Esophagus squamous epithelium (tissue), 5 donors: ENCODE measurements at places on chromosomes 12 and 14.
A peak's percentile ranks its signal among the peaks of the same experiment; 100 is the strongest.

- no peak for DNase-seq
Observed at GRCh38 chr12:4289231-4289878, 15.8 kb downstream of the CCND2 start.

DNA sequence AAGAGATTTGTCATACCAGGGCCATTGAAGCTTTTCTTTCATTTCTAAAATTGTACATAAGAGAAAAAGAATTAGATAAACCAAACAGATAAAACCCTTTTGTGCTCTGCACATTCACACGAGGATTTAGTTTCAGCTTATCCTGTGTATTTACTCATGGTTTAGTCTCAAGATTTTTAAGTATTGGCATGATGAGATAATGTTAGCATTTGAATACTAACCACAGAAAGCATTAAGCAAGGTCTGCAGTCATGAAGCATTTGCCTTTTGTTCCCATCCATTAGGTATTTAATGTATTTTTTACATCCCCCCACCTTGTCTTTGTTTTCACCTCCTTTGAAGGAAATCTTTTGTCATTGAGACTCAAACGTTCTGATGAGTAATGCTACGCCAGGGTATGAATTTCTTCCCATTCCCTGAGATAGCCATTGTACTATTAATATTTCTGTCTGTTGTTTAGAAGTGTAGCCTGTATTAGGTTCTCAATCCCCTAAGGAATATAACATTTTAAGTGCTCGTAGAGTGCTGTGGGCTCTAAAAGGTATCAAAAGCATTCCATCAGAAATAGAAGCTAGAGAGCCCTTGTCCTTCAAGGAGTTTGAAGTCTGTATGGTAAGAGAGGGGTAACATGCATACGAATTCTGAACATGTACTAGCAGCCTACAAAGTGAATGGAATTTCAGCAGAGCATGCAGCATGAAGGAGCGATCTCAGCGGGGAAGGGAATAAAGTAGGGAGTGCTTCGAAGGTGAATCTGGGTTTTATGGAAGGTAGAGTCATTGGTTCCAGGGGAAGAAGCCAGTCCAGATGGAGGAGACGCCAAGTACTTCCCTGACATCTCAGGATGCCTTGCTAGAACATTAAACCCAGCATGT lies 22.3 kb downstream of the CRADD start:
- no peak for DNase-seq

DNA sequence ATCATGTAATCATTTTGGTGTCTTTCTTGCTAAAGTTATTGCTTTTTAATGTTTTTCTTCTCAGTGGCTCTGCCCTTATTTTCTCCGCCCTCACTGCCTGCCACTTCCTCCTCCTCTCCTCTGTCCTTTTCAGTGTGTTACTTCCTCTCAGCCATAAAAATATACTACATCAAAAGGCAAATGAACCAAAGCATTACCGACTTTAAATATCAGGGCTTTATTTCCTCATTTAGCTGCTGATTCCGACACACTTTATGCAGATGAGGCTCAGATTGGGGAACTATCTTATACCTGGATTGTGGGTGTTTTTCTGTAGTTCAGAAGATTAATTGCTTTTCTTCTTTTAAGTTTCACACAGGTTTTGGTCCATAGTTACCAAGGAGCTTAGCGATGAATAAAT lies 118.1 kb downstream of the CMAS start:
- no peak for DNase-seq

- no peak for DNase-seq
Observed at GRCh38 chr12:56632701-56633467, 2.8 kb upstream of the BAZ2A start.

DNA sequence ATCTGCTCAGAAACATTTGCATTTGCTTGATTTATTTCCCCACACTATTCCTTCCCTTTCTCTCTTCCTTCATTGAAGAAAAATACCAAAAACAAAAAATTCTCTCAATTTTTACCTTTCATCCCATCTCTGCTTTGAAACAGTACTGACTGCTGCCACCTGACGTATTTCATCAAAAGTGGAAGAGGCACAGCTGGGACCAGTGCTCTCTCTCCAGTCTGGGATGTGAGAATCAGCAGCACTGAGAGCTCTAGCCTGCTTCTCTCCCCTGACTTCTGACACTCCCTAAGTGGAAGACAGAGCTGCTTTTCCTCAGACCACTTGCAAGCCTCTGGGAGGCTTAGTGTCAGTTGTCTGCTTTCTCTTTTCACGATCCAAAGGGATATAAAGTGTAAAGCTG lies 36.9 kb downstream of the TTLL5 start:
- no peak for DNase-seq

DNA sequence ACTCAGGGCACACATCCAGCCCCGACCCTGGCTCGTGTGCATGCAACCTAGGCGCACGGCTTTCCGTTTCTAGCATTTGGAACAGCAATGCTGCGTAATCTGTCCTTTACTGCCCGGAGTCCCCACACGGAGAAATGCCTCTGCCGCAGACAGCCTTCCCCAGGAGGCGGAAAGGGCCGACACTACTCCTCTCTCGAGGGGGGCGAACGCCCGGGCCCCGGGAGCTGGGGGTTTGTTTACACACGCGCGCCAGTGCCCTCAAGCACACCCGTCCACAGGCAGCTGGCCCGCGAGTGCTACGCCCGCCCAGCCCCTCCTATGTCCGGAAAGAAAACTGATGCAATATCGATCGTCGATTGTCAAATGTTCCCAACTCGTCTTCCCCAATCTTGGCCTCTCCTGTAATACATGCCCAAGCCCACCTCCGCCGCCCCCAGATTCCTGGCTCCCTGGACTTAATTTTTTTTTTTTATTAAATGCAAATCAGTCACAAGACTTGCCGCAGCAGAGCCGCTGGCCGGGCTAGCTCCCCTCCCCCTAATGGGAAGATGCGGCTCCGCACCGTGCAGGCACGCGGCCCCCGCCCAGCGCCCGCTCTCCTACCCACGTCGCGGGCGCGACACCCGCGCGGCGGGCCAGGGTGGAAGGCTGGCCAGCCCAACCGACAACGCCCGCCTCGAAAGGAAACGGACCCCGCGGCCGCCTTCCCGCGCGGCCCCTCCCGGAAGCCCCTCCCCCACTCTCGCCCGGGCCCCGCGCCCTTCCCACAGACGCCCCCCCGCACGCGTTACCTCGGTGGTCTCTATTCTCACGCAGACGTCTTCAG lies 642 bp downstream of the SLC38A2 start:
- peak; percentile 50 for DNase-seq

- no peak for DNase-seq
Observed at GRCh38 chr14:58151133-58152013, 640 bp downstream of the ARMH4 start.

GRCh38 chr14:74934476-74935359 lies 11.7 kb upstream of the RPS6KL1 start:
- no peak for DNase-seq

DNA sequence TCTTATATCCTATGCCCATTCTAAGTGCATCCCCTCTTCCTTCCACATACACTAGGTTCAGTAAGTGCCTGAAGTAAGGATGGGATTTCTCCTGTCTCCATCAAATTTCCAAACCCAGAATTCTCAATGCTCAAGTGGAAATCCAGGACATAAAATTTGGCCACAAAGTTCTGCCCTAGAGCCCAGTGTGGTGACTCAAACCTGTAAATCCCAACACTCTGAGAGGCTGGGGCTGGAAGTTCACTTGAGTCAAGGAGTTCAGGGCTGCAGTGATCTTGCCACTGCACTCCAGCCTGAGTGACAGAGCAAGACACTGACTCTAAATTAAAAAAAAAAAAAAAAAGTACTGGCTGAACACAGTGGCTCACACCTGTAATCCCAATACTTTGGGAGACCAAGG lies 4.5 kb upstream of the ARF3 start:
- DNase-seq = no peak

DNA sequence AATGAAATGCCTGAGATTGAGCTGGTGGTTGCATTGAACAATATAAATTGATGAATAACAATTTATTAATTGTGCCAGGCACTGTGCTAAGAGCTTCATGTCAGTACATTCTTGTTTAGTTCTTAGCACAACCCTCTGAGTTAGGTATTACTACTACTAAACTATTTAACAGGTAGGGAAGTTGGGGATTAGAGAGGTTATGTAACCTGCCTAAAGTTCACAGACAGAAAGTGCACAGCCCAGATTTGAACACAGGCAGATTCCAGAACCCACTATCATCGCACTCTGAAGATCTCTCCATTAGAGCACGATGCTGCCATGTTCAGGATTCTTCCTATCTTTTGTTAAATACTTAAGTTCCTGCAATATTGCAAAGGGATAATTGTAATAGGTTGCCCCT lies 49.3 kb downstream of the ETV6 start:
- DNase-seq = no peak

DNA sequence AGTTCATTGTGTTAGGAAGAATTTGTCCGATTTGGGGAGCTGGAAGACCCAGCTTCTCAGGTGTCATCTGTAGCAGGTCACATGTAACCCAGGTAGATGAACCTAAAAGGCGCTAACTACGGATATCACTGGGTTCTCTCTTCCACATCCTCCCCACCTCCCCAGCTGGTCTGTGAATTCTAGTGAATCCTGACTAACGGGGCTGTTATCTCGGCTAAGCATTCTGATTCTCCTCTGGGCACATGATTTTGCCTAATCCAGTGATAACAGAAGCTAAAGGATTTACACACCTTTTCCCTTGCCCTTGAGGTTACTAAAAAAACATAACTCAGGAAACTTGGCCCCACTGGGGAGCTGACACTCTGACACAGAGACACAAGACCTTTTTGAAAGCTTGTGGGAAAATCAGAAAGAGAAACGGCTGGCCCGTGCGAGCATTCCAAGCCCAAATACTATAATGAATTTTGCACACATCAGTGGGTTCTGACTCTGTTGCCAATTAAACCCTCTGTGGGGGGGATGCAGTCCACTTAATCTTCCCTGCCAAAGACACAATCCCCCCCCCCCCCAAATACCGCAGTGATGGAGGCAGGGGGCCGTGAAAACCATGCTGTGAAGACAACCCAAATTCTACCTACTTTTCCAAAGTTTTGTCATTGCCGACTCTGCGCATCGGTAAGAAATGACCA lies 81.0 kb upstream of the FZD10 start:
- DNase-seq = no peak

GRCh38 chr12:101616027-101616494 lies 21.3 kb downstream of the MYBPC1 start:
- no peak for DNase-seq
